Astrocyte of the cerebellum (primary cell): ENCODE measurements at places on chromosomes 11 and 22.

- DNase-seq: peak; percentile 48
Observed at GRCh38 chr11:131886201-131886600, 515.8 kb downstream of the NTM start.

- DNase-seq: peak; percentile 64
Observed at GRCh38 chr11:9858822-9859221, 194.9 kb downstream of the SWAP70 start.

DNA sequence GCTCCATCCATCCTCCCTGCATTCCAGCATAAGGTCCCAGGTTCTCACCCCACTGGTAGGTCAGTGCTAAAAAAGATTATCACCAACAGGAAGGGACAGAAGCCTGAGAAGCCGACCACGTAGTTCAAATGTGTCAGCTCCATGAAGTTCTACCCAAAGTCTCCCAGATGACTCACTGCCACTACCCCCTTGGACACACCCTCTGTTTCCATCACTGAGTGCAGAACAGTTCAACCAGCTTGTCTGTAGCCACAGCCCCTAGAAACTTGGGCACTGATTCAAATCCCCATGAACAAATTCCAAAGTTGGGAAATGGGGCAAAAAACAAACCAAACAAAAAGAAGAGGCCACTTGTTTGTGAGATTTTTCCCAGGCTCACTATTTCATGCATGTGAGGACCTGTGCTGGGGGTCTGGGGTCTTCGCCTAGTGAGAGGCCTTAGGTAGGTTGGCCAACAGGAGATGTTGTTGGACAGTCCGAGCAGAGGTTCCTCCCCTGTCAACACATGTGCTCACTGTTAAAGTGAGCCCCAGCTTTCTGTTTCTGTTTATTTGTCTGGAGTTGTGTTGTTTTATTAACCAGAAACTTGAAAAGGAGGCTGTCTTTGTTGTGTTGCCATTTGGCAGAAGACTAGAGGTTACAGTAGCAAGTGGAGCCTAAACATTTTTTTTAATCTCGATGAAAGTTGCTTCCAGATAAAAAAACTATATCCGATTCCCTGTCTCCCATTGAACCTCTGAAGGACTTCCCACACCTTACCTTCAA is 24.2 kb upstream of the FLI1 start:
- DNase-seq: no peak

DNA sequence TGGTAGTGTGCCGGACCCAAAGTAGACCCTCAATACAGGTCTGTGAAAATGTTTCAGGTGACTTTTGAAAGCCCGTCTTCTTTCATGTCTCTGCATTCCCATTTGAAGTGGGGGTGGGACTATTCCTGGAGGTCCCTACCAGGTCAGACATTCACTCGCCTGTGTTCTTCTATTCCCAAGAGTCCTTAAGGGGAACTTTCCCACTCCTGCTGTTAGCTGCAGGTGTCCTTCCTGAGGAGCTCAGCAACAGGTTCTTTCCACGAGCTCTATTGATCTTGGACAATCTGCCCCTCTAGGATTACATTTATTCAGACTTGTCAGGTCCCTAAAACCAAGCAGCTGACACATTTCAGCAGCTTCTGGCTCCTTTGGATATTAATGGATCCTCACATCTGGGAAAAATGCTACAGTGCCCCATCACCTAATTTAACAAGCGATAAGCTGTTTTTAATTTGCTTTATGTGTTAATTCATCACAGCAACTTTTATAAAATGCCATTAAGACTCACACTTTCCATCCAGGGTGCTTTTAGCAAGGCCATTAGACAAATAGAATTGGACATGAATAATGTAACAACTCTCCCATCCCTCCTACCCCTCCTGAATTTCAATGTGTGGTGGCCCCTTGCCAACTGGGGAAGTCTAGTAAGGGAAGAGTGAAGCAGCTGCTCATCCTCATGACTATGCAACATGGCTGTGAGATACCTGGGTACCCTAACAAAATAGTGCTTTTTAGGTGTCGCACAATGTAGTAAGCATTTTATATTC is 259.5 kb upstream of the CCDC90B start:
- no peak for DNase-seq

DNA sequence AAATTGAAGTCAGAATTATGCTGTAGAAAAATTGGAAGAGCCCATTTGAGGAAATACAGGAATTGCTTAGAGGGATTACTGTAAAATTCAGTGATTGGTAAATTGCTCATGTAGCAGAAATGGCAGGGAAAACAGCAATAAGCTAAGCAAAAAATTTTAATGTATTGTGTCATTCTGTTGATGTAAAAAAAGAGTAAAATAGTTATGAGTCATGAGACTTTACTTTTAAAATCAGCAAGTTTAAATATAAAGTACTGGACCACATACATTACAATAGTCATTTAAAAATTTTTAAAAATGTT is 10.4 kb downstream of the PDHX start:
- no peak for DNase-seq

- peak; percentile 55 for DNase-seq
Observed at GRCh38 chr11:130719220-130719915, 196.9 kb downstream of the SNX19 start.

- DNase-seq: no peak
Observed at GRCh38 chr11:125948278-125949051, 2.6 kb downstream of the VSIG10L2 start.

GRCh38 chr11:118998822-118999221 is 884 bp downstream of the CENATAC start:
- peak; percentile 81 for DNase-seq

DNA sequence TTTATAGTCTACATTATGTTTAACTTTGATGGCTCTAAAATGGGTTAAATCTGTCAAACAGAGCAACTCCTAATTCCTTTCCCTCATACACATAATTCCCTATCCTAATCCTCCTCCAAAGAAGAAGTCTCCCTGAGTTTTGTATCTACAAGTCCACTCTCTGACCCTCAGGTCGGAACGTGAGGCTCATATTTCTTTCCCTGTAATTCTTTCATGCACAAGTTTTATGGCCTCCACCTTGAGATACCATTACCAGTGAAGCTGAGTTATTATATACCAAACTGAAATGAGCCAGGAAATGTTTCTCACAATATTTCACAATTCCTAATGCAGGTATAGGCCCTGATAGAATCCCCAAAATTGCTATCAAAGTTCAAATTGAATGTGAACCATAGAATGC is 106.4 kb downstream of the CASP12 start:
- DNase-seq: no peak

- peak; percentile 97 for DNase-seq
Observed at GRCh38 chr22:46592390-46592872, 27.8 kb upstream of the GRAMD4 start.

DNA sequence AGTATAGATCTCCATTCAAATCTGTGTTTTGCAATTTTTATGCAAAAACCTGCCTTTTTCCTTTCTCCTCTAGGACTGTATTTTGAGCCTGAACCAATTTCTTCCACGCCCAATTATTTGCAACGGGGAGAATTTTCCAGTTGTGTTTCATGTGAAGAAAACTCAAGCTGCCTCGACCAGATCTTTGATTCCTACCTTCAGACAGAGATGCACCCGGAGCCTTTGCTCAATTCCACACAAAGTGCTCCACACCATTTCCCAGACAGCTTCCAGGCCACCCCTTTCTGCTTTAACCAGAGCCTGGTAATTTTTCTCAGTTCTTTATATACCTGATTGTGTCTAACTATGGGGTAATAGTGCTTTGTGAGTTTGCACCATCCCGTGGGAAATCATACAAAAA is 8.0 kb downstream of the POU2AF3 start:
- no peak for DNase-seq

DNA sequence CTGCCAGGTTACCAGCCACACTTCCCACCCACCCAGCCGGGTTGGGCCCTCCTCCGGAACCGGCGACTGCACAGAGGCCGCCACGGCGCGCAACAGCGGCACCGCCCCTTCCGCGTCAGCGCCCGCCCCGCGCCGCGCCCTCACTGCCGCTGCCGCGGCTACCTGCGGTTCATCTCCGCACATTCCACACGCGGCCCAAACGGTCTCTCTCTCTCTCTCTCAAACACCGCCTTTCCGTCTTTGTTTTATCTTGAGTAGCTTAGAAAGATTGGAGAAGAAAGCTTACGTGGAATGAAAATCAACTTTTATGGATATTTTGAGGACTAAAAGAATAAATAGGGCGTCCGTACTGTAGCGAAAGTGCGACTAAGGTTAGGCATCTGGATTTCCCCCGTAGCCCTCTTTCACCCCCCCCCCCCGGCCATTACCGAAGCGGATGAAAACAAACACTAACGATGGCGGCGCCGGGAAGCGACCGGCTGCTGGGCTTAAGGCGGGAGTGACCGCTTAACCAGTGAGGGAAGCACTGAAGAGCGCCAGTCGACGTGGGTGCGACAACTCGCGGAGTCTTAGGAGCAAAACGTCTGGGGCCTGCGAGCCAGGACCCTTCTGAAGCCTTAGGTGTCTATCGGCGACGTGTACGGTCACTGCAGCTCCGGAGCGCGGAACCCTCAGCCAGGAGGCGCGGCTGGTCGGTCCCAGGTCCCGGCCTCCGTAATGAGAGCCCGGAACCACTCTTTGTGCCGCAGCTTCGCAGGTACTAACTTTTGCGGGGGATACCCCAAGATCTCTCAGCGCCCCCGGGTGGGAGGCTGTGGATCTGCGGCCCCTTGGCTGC is at the start of the genes ATG13 and HARBI1:
Gene ATG13, plus strand, starts transcription at position 420 of the 838 bp plus-strand sequence. CDS start 26,739 bp downstream, outside the sequence.
Gene HARBI1, minus strand, starts transcription at position 94 of the 838 bp plus-strand sequence. CDS start 990 bp downstream, outside the sequence.
- DNase-seq: peak; percentile 59
